ENCODE measurements at places on chromosomes 2 and 18. TPM values are rescaled to one million over a fixed set of nuclear protein-coding genes. Genes with fewer than 3 reads are reported as not detected.
A peak's percentile ranks its signal among the peaks of the same experiment; 100 is the strongest.

DNA sequence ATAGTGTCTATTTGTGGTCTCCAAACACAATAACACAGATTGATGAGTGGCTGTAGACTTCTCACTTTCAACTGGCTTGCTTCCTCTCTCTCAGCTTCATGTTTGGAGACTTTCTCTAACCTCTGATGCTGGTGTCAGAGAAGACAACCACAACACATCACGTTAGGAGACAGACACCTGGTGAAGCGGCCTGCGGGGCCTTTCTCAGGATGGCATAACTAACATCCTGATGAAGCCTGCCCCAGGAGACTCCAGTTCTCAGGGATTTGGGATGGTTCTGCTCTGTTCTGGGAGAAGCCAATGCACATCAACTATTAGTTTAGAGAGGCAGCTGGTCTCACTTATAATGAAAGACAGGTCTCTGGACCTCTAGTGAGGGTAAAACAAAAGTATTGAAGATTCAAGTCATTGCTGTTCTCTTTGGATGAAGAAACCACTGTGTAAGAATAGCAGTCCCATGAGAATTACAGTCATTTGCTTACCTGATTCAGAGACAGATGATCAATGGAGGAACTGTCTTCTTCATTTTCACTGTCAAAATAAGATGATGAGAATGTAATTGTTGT is 2.0 kb downstream of the IL1A start:
- DNase-seq = no peak

DNA sequence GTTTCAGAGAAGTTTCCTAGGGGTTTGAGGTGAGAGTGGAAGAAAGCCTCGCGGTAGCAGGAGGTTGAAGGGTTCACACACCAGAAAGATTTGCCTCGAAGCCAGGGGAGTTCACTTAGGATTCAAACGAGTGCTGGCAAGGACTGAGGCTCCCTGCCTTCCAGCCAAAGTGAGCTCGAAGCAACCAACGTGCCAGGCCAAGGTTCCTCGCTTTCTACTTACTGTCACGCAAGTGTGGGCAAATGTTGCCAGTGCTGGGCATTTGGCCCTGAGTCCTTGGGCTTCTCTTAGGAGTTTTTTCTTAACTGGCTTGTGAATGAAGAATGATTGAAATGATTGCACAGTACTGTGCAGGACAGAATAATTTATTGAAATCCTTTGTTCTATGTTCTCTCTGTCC is 53.6 kb downstream of the TMEM178A start:
- DNase-seq = no peak

EFR3B gene
- total RNA-seq = 1.1 TPM

DNA sequence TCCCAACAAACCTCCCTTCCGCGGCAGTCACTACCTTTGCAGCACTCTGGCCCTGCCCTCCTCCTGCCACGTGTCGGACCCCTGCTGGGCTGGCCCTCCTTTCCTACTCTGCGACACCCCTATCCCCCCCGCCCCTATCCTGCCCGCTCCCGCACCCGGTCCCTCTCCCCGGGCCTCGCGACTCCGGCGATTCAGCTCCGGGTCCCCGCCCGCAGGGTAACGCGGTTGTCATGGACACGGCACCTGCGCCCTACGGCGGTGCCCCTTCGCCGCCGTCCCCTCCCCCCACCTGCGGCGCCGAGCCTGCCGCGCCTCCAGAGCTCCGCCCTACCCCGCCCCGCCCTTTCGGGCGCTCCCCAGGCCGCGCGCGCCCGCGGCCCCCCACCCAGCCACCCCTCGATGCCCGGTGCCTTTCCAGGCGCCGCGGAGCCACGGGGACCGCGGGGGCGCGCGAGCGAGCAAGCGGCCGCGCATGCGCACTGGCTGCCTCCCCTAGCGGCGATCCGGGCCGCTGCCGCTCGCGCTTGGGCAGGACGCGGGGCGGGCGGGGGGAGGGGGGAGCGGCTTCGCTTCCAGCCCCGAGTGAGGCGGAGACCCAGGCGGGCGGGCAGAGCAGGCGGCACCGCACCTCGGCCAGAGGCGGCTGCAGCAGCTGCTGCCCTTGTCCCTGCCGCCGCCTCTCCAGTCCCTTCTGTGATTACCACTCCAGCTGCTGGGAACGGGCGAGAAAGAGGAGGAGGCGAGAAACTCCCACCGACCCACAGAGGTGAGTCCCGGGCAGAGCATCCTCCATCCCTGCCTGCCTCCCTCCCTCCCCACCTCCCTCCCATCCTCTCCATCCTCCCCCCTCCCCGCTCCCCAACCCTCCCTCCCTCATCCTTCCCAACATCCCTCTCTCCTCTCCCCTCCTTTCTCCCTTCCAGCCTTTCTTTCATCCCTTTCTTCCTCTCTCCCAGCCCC is at the start of gene CTNNA2:
TSS of gene CTNNA2 (plus strand) at position 610 of the 960 bp plus-strand sequence.
- no peak for DNase-seq

DNA sequence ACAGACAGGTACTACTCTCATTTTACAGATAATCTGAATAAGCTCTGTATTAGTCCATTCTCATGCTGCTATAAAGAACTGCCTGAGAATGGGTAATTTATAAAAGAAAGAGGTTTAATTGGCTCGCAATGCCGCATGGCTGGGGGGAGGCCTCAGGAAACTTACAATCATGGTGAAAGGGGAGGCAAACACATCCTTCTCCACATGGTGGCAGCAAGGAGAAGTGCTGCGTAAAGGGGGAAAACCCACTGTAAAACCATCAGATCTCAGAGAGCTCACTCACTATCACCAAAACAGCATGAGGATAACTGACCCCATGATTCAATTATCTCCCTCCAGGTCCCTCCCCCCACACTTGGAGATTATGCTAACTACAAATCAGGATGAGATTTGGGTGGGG is 254.4 kb downstream of the KCNE4 start:
- peak; percentile 60 for DNase-seq

DNA sequence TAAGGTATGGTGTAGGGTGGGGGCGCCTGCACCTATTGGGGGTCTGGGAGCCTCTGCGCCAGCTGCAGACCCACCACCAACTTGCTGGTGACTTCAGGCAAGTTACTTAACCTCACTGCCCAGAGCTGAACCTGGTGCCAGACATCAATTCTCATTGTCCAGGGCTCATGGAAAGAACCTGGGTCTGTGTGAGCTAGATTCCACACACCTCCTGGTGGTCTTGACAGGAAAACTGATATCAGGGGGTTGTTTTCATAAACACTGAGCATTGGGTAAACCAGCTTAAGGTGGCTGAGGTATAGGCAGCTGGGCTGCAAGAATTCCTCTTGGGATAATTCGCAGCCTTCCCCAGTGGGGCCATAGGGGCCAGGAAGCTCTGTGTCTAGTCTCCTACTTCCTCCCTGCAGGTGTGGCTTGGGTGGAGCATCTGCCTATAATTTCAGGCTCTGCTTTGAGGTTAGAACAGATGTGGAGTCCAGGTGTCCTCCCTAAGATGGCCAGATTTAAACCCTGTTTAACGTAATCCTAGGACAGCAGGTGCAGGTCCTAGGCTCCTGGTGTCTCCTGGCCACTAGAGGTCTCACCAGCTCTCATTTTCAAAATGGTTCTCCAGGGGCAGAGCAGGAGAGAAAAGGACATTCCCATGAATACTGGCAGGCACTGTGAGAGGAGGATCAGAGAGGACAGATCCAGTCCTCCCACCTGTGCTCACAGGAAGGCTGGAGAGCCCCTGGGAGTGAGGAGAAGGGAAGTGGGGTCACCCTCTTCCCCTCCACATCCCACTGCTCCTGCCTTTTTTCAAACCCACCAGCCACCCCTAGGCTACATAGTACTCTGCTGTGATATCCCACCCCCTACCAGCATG is 100.4 kb upstream of the SMAD2 start:
- DNase-seq = peak; percentile 45

GRCh38 chr2:161436411-161436810 is 20.3 kb downstream of the TBR1 start:
- DNase-seq = peak; percentile 30

HTR2B gene
- total RNA-seq = 1.7 TPM

GRCh38 chr2:235064976-235065375 is 113.2 kb downstream of the SH3BP4 start:
- no peak for DNase-seq

TMEM163 gene
- total RNA-seq = 10.7 TPM

DNA sequence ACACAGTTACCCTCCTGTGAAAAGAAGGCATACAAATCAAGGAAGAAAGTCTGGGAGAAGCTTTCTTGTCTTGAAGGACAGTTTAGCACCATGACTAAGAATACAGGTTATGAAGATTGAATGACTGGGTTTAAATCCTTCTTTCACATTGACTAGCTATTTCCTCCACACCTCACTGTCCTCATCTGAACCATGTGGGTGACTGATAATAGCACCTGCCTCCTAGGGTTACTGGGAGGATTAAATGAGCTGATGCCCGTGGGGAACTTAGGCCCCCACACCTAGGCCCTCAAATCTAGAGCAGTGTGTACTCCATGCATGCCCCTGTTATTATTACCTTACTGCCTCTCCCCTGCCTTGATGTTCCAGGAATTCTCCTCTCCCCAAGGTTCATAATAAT is 202.9 kb downstream of the FBXO15 start:
- DNase-seq = no peak

- no peak for DNase-seq
Measured at GRCh38 chr2:234366891-234367290, 130.0 kb downstream of the ARL4C start.

DNA sequence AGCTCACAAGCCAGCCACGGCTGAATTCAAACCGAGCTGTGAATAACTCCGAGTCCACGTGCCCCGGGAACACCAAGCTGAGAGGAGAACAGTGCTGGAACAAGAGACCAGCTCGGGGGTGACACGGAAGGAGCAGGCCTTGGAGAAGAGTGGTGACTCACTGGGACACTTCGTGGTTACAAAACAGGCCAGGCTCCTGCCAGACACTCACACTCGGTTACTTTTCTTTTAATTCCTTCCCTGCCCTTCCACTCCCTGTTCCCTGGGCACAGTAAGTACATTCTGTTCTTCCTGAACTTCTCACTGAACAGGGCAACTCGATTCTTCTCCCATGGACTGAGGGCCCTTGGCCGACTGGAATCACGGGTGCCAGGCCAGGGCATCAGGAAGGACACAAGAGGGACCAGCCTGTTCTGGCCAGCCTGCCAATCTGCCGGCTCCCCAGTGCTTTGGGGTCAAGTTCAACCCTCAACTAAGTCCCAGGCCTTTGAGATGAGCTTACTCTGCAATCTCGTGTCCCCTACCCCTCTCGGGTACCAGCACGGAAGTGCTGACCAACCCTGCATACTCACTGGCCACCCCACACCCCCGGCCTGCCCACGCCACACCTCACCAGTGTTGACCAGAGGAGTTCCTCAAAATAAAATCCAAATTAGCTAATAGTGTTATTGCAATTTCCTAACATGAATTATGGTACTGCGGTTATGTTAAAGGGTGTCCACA is 87.5 kb downstream of the TFCP2L1 start:
- peak; percentile 71 for DNase-seq

SFTPB gene
- total RNA-seq = not detected

DNA sequence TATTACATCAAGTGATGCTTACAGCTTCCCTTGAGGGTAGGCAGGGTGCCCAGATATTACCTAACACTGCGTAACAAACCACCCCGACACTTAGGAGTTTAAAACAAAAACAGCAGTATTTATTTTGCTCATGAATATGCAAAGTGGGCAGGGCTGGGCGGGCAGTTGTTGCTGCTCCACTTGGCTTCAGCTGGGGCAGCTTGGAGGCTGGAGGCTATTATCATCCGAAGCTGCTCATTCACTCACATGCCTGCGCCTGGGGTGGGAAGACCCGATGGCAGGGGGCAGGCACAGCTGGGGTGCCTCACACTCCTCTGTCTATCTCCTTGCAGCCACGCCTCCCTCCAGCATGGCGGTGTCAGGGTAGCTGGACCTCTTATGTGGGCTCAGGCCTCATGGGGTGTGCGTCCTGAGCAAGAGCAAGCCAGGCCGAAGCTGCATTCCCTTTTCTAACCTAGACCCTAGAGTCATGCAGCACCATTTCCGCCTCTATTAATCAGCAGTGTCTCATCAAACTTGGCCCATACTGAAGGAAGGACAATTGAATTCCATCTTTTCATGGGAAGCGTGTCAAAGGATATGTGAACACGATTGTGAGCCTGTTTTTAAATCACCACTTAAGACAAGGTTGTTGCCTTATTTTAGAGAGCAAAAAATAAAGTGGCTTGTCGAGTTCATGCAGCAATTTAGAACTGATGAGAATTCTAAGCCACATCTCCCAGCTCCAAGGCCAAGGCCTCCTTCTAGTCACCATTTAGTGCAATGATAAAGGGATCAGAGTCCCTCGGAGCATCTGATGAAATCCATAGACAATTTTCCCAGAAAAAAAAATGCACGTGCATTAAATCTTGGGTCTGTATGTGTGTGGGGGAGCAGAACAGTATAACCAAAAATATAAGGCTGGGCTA is 54.9 kb downstream of the SDC1 start:
- no peak for DNase-seq

GRCh38 chr2:121237336-121237979 is 47.5 kb downstream of the TFCP2L1 start:
- DNase-seq = no peak

- no peak for DNase-seq
Measured at GRCh38 chr2:83162421-83162820, 1296.7 kb downstream of the SUCLG1 start.

GRCh38 chr2:198314559-198315153 is 510.3 kb downstream of the PLCL1 start:
- DNase-seq = peak; percentile 60

IL37 gene
- 0.36 TPM for total RNA-seq

DNA sequence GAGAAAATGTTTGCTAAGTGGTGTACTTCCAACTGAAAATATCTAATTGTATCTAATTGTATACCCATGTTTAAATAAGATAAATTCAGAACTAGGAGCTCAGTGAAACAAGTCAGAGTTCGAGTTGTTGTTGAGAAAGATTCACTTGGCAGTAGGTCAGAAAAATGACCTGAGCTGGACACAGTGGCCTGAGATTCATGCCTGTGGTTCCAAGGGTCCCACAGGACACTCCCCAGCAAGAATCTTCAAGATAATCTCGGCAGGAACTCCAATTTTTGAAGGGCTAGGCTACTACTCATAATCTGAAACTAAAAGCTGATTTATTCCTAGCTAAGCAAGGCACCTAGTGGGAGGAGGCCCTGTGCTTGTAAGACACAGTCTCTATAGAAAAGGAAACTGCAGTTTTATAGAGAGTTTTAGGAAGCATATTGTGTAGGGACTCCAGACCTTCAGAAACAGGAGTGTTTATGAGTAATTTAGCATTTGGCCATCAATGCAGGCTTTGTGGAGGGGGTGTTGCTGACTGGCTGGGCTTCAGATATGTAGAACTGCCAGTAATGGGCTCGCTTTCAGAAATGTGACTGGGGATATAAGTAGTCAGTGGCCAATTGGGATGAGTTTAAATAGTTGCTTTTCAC is 43.2 kb downstream of the SP140 start:
- no peak for DNase-seq

DNA sequence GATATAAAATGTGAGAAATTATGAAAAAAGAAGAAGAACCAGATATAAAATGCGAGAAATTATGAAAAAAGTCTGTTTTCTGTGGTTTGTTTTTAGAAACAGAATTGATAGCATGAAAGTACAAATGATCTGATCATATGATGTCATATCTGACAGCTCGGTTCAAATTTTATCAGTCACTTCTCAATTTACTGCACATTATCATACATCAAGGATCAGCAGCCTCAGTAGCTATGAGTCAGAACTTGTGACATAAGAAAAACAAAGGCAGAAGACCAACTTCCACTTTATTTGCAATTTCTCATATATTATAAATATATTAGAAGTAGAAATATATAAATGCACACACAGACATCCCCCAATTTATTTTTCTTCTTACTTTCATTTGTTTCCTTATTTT is 634.0 kb downstream of the LRP1B start:
- DNase-seq = no peak

Measured in RPMI7951 (cell line).